Upper lobe of left lung (tissue), 6 donors: ENCODE measurements at places on chromosomes 1 and 21.

GRCh38 chr1:58979677-58980076 is 195.8 kb upstream of the JUN start:
- DNase-seq: no peak

- DNase-seq: no peak
Observed at GRCh38 chr1:118219438-118219837, 34.4 kb upstream of the SPAG17 start.

- peak; percentile 77 for DNase-seq
Observed at GRCh38 chr1:109826930-109827349, 63.2 kb upstream of the EPS8L3 start.

- peak; percentile 65 for DNase-seq
Observed at GRCh38 chr1:2887941-2888855, 86.7 kb upstream of the TTC34 start.

GRCh38 chr1:53285969-53286760 is 41.7 kb downstream of the LRP8 start:
- DNase-seq: no peak

DNA sequence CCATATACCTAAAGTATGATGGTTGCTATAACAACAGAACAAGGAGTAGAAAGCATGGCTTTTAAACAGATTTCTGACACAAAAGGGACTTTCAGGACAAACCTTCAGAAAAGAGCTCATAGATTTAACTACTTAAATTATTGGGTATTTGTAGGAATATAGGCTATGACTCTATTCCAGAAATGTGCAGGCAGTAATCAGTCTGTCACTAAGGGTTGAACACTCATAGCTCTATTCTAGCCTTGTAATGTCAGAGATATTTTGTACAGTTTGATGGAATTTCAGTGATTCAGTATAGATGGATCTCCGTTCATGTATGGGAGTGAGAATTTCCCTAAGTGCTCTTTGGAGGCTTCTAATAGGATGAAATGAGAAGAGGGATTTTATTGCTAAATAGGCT is 82.8 kb downstream of the EXTL2 start:
- DNase-seq: no peak

DNA sequence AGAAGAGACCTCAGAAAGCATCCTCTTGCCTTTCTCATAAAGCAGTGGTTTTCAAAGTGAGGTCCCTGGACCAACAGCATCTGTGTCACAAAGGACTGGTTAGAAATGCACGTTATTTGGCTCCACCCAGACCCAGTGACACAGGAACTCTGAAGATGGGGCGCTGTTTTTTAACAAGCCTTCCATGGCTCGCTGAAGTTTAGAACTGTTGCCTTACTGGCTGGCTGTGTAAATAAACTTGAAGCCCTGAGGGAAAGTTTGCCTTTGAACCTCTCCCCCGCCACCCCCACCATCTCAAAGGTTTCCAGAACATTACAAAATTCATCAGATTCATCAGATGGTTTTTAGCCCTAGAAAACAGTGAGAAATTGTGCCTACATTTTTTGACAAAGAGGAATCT is 21.8 kb upstream of the IKBKE start:
- no peak for DNase-seq

DNA sequence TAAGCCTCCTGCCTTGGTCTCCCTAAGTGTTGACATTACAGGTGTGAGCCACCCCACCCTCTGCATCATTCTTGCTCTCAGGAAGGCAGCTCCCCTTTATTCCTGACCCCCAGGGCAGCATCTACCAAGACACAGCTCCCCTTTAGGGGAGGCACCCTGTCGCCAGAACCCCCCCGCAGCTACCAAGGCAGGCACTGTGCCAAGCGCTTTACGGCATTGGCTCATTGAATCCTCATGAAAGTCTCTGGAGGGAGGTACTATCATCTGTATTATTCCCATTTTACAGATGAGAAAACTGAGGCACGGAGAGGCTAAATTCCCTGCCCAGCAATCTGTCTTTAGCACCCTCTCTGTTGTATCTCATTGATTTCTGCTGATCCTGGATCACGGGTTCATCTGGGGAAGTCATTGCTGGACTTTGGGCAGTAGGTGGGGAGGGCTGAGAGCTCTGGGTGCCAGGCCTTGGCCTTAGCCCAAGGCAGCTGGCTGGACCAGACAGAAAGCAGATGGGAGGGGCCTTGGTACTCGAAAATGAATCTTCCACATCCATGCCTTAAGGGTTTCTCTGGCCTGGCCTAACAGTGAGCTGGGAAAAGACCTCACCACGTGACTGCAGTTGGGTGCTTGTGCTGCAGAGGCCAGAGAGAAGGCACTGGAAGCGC is 5.9 kb downstream of the PLOD1 start:
- no peak for DNase-seq
